Stimulated activated CD8-positive, alpha-beta memory T cell treated with anti-CD3 and anti-CD28 coated beads, Interleukin-15, amount 100 ng/mL, for 48 hours (primary cell): ENCODE measurements at places on chromosomes 12 and 14.

DNA sequence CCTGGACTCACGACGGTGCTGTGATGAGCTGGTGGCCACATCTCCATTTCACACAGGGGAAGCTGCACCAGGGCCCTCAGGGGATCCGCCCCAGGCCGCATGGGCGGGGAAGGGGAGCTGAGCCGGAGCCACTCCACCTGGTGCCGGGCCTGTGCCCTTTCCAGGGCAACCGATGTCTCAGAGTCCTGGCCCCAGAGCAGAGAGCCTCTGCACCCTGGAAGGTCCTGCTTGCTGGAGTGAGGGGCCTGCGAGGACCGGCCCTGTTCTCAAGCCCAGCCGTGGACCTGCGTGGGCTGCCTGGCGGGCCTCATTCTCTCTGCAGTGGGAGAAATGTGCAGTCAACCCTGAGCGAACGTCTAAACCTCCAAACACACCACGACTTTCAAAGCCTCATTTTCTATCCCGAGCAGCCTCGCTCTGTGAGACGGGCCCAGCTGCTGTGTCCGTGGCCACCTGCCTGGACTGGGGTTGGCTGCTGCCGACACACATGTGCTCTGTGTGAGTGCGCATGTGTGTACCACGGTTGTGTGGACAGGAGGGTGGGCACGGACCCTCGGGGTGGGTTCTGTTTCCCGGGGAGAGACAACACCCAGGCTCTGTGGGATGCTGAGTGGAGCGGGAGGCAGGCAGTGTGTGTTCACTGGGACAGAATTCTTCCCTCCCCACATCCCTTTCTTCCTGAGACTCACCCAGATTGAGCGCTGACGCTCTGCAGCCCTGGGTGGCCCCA lies 163.5 kb downstream of the KIF26A start:
- no peak for DNase-seq

DNA sequence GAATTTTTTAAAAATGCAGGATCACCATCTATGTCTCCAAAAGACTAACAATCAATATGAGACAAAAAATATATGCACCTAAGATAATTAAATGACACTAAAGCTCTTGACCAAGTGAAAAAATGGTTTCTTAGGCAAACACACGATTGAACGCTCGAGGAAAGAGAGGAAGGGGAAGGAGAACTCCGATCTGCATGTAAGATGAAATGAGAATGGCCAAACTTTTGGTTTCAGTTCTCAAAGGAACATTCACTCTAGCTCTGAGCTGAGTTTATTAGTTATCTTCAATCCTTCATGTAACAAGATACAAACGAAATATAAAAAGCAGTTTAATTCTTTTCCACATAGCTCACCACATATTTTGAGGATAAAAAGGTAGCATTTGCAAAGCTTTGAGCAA lies 2.8 kb downstream of the DYRK4 start:
- no peak for DNase-seq

DNA sequence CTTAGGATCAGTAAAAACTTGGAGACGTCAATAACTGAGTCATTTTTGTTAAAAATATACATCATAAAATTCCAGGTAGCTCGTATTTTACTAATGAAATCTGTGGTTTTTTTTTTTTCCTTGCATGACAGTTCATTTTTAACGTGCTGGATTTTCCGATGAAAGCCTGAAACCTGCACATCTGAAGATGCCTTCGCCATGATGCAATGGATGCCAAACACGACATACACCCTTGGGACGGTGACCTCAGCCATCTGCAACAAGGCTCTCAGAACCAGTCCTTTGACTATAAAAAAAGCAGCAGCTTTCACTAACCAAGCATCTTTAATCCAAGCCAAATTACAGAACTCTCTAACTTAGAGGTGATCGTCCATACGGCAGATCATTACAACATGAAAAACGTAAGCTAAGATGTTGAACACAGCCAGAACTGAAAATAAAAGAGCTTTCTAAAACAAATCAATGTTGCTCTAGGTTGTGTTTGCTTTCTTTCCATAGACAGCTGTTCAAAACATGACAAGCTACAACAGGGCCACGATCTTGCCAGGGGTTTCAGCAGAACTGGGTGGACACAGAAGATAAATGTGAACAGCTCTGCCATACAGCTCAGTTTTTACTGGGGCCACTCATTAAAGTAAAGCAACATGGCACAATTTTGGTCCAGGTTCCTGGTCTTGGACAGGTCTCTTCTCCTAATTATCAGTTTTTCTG lies 7.8 kb downstream of the NIN start:
- DNase-seq: no peak

- no peak for DNase-seq
These were observed 1.4 kb upstream of the PHC1 start for GRCh38 chr12:8912914-8913313.

- DNase-seq: no peak
These were observed 9.3 kb upstream of the CDCA4 start for GRCh38 chr14:105030194-105030593.

DNA sequence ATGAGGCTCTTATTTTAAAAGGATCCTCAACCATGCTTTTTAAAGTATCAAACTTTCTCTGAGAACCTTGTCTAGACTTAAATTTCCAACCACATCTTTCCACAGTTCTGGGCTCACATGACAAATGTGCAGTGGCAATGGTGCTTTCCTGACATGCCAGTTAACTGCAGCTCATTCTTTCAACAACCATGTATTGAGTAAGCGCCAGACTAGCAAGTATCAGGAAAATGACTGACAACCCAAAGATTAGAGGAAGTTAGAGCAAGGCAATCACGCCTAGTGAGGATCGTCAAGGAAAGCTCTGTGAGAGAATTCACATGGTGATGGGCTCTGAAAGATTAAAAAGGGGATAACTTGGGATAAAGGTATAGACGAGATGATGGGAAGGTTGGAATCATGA lies 35.8 kb downstream of the FLVCR2 start:
- DNase-seq: no peak

DNA sequence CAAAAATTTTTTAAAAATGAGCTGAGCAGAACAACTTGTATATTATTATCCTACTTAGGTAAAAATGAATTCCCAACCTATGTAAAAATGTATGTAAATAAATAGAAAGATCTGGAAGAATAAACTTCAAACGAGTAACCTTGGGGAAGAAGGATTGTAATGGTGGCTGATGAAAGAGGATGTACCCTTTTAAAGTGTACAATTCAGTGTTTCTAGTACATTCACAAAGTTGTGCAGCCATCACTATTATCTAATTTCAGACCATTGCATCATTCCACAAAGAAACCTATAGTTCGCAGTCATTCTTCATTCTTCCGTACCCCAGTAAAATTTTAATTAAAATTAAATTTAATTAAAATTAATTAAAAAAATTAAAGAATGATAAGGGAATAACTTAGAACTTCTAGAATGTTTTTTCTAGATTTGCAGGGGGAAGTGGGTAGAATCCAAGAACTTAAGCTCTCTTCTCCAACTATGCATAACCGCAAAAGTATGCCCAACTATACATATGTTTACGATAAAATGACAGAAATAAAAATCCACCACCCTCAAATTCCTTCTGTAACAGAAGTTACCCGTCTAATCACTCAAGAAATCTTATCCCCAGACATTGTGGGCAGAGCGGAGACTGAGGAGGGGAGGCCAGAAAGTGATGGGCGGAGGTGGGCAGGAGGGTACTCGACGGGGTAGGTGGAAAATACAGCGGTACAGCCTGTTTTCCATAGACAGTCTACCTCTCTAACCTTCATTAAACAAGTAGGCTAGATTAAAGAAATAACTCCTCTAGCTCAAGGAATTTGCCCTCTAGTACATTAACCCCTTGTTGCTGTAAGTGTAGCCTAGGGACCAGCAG lies 921 bp downstream of the DEPDC4 start:
- DNase-seq: no peak
